ENCODE measurements at places on chromosomes 16 and 17.

GRCh38 chr17:10162096-10162495 lies 36.3 kb downstream of the GAS7 start:
- DNase-seq, result no peak

DNA sequence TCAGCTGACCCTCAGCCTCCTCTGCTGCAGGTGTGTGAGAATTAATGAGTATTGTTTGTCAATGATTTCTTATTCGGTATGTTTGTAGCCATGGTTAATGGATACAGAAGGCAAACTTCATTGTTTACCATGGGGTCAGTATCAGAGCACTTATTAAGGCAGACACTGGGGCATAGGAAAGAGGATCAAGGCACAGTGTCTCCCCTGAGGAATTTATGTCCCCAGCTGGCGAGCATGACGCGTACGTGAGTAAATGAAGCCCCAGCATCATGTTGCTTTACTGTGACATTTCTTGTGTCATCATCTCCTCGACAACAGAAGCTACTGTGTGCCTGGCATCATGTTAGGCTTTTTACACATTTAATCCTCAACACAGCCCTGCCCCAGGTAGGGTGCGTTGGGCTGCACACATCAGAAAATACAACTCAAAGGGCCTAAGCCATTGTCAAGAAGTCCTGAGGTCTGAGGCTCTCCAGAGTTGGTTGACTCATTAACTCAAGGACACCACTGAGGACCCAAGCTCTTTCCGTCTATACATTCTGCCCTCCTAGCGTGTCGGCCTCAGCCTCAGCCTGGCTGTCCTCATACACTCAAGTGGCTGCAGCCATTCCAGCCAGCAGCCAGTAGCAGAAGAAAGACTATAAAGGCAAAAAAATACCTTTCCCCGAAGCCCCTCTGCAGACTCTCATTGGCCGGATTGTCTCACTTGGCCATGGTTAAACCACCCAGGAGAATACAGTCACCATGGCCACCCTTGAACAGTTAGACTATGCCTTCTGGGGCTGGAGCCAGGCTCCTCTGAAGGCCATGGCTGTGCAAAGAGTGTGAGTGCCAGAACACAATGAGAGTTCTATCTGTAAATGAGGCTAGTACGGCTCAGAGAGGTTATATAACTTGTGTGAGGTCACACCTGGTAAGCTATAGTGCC lies 13.9 kb upstream of the ZCCHC14 start:
- no peak for DNase-seq

DNA sequence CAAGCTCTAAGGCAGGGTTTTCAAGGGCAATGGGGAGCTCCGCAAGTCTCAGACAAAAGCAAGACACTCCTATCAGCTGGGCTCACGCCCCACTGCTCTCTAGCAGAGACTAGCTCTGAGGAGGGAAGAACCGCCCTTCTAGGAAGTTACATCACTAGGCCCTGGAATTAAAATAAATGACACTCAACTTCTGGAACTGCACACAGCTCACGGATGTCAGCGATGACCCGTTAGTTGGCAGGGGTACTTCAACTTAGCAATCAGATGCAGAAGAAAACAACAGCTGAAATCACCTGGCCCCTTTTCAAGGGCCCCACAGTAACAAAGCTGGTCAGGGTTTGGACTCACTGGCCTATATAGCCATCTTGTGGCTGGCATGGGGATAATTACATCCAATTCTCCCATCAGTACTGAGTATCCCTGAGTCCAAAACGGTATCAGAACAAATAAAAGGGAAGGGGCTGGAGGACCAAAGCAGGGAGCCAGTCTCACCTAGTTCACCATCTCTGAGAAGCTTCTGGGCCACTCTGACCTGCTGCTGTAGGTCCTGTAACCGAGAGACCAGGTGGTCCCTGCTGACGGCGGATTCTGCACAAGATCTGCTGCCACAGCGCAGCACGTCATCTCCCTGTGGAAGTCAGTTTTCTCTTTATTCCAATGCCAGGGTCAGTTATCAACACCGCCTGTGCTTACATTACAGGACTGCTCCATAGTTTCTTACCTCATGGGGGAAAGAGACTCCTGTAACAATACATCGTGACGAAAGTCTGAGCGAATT lies 22.2 kb downstream of the SERPINF1 start:
- no peak for DNase-seq

DNA sequence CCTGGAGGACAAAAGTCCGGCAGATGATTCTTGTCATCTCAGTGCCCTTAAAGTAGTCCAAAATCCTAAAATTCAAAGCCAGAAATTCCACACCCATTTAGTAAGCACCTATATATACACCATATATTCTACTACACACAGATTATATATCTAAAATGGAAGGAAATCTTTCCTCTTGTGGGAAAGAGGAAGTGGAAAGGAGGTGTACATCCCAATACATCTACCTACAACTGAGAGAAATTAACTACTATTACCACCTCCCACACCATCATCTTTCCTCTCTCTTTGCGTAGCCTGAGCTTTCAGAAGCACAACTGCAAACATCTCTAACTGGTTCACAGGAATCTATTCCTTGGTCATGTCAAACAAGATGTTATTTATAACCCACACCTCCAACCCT lies 5.4 kb upstream of the ITGA2B start:
- DNase-seq, result no peak

- no peak for DNase-seq
Measured at GRCh38 chr17:72407336-72407909, 286.6 kb downstream of the SOX9 start.

DNA sequence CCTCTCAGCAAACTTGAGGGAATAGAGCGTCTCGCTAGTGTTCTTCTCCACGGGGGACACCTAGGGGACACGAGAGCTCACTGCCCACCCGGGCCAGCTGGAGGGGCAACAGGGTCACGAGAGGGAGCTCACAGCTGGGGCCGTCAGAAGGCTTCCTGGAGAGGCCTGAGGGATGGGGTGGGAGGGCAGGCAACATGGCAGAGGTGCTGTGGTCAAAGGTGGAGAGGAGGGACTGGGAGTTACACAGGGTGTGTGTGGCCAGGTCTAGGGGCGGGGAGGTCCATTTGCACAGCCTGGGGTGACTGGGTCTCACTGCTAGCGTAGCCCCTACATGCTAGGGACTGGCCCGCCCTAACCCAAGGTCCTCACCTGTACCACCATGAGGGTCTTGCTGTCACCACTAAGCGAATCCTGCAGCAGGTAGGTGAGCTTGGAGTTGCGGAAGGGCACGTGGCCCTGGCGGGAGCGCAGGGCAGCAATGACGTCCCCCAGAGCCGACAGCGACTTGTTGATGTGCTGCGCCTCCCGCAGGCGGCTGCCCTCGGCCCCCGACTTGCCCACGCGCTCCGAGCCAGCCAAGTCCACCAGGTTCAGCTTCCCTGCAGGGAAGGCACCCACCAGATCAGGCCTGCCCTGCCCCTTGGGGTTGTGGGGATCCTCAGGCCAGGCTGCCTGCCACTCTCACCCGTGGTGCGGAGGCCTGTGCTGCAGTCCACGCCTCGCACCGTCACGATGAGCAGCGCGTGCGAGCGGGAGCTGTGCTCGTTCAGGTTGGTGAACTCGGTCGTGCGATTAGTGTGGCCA lies 25.0 kb downstream of the KATNB1 start:
- DNase-seq, result no peak

GRCh38 chr16:84348386-84348888 lies 19.9 kb upstream of the ATP2C2 start:
- no peak for DNase-seq

DNA sequence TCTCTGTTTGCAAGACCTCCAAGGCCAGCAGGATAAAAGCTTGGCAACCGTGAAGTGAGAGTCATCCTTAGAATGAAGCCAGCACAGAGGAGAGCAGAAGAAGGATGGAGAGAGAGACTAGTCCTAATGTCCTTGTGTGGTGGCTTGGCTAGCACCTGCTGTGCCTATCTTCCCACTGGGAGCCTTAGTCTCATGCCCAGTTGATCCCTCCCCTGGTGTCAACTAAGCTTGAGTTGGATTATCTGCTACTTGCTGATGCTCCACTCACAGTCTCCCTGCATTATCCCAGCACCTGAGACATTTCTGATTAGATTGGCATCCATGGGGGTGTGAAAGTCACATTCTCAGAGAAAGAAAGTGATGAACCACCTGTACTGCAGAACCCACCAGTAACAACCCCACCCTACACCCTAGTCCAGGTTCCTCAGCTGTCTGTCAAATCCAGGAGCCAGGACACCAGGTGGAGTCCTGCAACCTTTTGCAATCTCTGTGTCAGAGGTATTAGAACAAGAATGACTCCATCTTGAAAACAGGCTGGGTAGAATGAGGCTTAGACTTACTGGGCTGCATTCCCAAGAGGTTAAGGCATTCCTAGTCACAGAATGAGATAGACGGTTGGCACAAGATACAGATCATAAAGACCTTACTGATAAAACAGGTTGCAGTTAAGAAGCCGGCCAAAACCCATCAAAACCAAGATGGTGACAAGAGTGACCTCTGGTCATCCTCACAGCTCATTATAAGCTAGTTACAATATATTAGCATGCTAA lies 460.2 kb upstream of the C16orf82 start:
- no peak for DNase-seq

DNA sequence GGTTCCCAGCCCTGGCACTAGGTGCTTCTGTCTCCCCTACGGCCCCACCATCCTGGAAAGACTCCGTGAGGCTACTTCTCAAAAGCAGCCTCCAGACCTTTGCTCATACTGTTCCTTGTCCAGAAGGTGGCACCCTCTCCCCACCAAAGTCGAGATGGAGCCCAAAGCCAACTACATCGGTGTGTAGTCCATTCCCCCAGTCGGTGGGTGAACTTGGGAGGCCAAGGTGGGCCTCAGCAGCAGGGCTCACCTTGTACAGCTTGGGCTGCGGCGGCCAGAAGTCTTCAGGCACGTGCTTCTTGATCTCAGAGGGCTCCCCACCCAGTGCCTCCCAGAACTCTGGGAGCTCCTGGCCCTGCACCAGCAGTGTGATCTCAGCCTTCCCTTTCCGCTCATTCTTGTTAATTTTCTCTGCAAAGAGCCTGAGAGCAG lies 10.2 kb downstream of the FLII start:
- DNase-seq, result peak; percentile 60

DNA sequence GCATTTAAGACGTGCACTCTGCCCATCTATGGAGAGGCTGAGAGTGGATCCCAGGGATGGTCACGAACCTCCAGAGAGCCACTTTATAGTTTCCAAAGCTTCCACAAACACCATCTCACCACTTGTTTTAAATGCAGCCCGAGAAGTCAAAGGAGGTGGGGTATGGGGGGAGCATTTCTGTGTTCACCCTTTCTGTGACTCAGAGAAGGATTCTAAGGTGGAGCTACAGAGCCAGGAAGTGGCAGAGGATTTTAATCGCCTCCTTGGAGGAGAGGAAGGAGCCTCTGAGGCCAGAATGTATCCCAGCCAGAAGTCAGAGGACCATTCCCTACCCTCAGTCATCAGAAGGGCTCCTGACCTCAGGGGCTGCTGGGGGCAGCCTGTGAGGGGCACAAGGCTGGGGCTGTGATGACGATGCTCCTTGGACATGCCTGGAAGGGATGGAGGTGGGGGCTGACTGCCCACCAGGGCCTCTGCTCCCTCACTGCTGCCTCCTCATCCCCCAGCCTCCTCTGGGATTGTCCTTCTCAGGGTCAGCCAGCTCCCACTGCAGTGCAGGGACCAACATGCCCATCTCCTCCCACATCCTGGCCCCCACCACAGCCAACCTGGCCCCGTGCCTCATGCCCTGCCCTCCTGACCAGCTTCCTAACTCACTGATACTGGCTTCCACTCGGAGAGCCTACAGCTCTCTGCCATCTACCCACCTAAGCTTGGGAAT lies 2.8 kb downstream of the XYLT2 start:
- DNase-seq, result no peak

DNA sequence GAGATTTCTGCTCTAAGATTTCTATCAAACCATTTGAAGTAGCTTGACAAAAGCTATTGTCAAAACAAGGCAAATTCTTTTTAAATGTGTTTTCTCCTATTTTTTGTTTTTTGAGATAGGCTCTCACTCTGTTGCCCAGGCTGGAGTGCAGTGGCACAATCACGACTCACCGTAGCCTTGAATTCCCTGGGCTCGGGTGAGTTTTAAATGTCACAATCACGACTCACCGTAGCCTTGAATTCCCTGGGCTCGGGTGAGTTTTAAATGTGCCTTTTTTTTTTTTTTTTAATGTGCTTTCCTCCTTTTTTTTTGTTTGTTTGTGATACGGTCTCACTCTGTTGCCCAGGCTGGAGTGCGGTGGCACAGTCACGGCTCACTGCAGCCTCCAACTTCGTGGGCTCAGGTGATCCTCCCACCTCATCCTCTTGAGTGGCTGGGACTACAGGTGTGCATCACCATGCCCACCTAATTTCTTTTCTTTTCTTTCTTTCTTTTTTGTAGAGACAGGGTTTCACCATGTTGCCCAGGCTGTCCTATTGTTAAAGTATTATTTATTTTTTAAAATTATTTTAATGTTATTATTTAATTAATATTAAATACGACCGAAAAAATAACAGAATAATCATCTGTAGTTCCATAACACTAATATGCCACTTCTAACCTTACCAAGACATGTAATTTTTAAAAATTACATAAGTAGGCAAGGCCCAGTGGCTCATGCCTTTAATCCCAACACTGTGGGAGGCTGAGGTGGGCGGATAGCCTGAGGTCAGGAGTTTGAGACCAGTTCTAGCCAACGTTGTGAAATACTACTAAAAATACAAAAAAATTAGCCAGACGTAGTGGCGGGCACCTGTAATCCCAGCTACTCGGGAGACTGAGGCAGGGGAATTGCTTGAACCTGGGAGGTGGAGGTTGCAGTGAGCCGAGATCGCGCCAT lies 69.7 kb upstream of the FA2H start:
- DNase-seq, result no peak

GRCh38 chr16:84732674-84733352 lies 33.0 kb downstream of the USP10 start:
- DNase-seq, result no peak

DNA sequence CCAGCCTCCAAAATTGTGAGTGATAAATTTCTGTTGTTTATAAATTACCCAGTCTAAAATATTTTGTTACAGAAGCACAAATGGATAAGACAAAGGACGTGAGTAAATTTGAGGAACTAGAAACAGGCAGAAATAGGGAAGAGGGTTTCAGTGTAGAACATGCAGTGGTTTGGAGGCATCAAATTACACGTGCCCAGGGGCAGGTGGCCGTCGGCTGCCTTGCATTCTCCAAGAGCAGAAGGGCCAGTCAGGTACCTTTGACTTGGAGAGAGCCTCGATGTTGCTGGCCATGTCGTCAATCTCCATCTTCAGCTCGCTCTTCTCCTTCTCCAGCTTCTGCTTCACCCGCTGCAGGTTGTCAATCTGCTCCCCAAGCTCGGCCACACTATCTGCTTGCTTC lies 54.3 kb downstream of the MYH13 start:
- no peak for DNase-seq

DNA sequence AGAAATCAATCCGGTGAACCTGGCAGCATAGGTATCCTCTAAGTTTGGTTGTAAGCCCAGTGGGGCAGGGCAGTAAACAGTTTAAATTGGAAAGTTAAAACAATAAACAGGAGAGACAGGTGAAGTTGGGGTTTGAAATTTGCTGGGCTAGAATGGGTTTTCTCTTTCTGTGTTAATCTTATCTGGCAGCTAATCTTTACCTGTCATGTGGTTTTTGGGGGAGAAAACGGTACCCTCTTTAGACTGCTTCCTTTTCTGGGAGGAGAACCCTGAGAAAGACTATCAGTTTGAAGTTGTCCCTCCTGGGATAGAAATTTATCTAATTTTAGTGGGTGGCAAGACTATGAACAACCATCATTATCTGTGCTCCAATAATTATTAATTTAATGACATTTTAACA lies 24.0 kb downstream of the CDH13 start:
- DNase-seq, result no peak

GRCh38 chr17:74289688-74290087 lies 15.7 kb downstream of the DNAI2 start:
- no peak for DNase-seq

GRCh38 chr17:36816907-36817288 lies 120.4 kb upstream of the LHX1 start:
- DNase-seq, result no peak

Data from activated T-helper 2 cell treated with anti-CD3 and anti-CD28 coated beads, Interferon-gamma antibody, Interleukin-2, Interleukin-4, amounts not matched to agents 10 μg/mL and 5 μg/mL and 100 μg/mL, durations not matched to agents 14 hours and 24 hours and 36 hours (primary cell).